Activated naive CD4-positive, alpha-beta T cell treated with Interleukin-2 at 50 U/mL for 16 hours (primary cell): ENCODE measurements at places on chromosomes 5 and 9.

DNA sequence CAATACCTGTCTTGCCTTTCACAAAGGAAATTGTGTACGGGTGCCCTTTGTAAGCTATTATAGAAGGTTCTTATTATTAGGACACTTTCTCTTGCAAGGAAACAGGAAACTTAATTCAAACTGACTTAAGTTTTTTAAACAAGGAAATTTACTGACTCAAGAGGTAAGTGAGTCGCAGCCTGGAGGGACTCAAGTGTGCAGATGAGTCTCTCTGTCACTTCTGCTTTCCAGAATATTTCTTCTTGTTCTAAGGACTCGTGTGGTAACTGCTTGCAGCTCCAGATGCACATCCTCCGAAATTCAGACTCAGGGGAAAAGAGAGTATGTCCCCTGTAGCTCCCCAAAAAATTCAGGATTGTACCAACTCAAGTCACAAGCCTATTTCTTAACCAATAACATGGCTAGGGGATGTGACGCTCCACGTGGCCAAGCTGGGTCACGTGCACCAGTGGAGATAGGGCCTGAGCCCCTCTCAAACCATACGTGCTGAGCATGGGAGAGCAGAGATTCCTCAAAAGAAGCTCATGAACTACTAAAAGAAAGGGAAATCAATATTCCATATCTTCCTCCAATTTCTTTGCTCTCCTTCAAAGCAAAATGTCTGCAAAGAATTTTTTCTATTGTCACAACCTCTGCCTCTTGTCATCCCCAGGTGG lies 49.2 kb upstream of the ERCC6L2 start:
- DNase-seq = no peak

GRCh38 chr5:60668686-60669304 lies 31.2 kb downstream of the DEPDC1B start:
- DNase-seq = no peak

- no peak for DNase-seq
Measured at GRCh38 chr5:132132138-132132537, 58.5 kb downstream of the CSF2 start.

- no peak for DNase-seq
Measured at GRCh38 chr5:145943674-145944121, 7.3 kb downstream of the SH3RF2 start.

DNA sequence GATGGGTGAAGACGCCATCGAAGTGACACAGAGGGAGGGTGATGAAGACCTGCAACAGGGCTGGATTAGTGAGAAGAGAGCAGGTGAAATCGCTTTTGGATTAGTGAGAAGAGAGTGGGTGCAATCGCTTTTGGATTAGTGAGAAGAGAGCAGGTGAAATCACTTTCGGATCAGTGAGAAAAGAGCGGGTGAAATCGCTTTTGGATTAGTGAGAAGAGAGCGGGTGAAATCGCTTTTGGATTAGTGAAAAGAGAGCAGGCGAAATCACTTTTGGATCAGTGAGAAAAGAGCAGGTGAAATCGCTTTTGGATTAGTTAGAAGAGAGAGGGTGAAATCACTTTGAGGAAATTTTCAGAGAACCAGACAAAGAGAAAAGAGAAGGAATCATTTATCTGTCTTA lies 67.2 kb upstream of the TRIO start:
- no peak for DNase-seq

- no peak for DNase-seq
Measured at GRCh38 chr9:7996558-7996957, 197.0 kb upstream of the DMAC1 start.

DNA sequence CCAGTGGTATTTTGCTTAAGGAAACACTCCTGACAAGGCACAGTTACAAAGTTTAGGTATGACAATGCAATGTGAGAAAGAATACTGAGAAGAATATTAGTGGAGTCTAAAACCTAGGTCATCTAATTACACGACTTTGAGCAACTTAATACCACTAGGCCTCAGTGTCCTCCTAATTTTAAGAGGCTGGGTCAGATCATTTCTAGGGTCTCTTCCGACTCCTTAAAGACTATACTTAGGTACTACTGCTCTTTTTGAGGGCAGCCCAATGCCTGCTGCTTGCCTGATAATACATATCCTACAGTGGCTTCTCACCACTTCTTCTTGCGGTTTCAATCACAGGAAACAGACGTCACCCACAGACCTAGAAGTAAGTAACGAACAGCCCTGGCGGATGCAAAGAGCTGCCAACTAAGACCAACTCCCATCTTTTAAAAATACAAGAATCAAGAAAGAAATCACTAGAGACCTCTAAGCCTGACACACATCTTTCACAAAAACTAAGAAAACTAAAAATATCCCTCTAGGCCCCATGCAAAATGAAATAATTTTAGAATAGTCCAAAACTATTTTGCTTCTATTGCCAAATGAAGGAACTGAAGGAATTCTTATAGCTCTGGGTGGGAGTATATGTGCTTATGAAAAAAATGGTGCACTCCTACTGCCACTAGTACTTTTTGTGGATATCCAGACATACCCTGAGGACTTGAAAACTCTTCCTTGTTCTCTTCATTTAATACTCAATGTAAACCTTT lies 13.1 kb downstream of the DIAPH1 start:
- peak; percentile 66 for DNase-seq

- DNase-seq = no peak
Measured at GRCh38 chr9:134333874-134334581, 7.8 kb downstream of the RXRA start.

DNA sequence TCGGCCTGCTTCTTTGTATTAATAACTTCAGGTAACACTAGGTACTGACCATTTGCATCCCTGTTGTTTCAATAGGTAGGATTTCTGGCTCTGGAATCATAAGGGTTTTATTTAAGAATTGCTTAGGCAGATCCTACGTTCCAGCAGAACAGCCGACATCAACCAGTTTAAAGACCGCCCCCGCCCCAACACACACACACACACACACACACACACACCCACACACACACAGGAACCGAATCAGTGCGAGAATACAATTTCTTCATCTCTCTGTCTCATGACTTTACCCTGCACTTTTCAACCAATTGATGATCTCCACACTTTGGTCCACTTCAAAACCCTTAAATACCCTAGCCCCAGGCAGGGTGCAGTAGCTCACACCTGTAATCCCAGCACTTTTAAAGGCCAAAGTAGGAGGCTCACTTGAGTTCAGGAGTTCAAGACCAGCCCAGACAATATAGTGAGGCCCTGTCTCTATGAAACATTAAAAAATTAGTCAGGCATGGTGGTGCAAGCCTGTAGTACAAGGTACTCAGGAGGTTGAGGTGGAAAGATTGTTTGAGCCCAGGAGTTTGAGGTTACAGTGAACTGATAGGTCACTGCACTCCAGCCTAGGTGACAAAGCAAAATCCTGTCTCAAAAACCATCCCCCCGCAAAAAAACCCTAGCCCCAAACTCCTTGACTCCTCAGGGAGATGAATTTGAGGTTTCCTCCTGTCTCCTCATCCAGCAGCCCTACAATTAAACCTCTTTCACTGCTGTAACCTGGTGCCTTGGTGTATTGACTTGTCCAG lies 2.7 kb upstream of the MTMR12 start:
- DNase-seq = no peak

DNA sequence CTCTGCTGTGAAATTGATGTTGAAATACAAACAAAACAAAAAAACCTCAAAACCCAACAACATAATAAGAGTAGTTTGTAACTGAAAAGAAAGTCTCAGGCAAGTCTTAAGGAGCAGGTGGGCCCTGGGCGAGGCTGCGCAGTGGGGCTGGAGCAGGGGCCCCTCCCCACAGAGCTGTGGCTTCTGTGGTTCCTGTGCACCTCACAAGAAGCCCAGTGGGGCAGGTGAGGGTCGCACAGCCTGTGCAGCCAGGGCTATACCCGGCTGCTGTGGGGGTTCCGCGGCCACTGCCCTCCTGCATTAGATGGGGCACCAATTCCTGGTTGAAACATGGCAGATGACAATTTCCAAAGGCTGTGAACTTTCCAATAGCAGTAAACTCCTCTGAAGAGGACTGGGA lies 75.3 kb downstream of the TRIO start:
- no peak for DNase-seq
